MV-4-11 (cell line): ENCODE measurements at places on chromosomes 5 and 9.
A peak's percentile ranks its signal among the peaks of the same experiment; 100 is the strongest.

DNA sequence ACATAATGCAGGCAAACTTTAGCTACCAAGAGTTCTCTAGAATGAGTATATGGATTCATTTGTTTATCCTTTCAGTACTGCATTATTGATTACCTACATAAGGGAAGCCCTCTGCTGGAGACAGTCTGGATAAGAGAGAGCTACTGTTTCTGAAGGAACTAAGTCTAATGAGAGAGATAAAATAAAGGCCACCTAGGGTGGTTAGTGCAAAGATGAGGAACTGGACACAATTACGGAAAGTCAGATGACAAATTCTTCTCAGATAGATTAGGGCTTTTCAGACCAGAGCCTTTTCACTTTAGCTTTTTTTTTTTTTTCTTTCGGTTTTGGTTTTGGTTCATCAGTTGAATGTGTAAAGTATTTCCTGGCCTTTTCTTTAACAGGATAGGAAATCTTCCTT lies 31.3 kb downstream of the ISOC1 start:
- DNase-seq: peak; percentile 44

DNA sequence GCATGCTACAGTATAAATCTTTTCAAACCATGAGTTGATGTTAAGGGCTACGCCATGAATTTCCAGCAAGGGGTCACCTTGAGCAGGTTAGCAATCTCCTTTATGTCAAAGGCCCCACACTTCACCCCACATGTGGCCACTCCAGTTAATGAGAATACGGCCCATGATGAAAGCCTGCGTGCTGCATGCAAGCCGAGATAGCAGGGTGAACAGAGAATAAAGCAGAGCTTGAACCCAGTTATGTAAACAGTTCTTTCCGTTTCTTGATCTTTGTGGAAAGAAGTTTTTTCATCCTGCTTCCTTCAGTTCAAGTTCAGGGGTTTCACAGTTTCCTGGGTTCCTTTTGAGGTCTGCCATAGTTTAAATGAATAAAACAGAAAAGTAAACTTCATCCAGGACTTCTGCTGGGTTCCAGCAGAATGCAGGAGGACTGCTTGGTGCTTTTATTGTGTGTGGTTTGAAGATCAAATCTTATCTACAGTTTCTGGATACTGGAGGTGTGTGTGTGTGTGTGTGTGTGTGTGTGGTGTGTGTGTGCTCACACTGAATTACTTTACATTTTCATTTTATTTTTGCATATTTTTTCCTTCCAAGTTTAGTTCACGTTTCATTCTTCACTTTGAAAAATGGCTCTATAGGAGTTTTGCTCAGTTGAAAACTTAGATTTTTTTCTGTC lies 87.1 kb downstream of the HMHB1 start:
- no peak for DNase-seq

DNA sequence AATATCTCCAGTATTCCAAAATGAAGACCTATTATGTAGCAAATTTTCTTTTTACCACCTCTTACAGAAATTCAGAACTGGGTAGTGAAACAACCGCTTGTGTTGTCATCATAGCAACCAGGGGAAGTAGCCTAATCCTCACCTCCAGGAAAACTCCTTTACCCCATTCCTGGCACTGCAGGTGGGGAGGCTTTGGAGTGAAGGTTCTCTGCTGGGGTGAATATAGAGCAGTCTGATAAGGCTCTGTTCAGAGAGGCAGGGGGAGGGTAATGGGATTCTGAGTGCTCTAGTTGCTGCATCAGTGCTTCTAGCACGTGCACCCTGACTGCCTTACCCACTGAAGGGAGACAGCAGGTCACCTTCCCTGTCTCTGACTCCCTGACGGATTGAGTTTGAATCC lies 116.2 kb downstream of the MAN2A1 start:
- no peak for DNase-seq

- DNase-seq: peak; percentile 12
Observed at GRCh38 chr5:159913048-159913447, 3.2 kb upstream of the ADRA1B start.

- DNase-seq: peak; percentile 75
Observed at GRCh38 chr5:97071101-97071500, 71.3 kb downstream of the LIX1 start.

- no peak for DNase-seq
Observed at GRCh38 chr9:89877051-89878002, 272.5 kb downstream of the GADD45G start.

DNA sequence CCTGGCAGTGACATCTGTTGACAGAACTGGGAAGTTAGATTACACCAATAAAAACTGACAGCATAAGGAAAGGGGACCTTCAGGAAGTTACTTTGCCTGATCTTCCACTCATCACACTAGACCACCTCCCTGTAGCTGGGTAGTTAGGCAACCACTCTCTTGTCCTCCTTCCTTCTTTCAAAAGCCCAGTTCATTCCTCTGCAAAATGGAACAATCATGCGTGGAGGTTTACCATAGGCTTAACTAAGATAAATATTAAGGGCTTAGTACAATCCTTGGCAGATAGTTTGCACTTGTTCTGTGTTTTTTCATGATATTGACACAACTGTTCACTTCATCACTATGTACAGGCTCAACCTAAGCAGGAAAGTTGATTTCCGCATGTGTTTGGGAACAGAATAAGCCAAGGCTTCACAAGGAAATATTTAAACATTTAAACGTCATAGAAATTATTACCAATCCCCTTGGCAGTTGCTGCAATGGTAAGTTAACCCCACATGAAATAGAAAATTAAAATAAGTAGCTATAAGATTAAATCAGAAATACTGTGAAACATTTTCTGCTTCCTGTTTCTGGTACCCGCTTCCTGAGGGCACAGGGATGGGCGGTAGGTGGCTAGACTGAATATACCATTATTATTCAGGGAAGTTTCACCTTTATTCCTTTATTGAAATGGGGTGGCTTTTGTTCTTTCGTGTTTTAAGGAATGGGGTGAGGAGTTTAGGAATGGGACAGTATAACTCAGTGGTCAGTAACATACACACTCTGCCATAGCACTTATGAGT lies 9.9 kb upstream of the PTGER4 start:
- peak; percentile 72 for DNase-seq

DNA sequence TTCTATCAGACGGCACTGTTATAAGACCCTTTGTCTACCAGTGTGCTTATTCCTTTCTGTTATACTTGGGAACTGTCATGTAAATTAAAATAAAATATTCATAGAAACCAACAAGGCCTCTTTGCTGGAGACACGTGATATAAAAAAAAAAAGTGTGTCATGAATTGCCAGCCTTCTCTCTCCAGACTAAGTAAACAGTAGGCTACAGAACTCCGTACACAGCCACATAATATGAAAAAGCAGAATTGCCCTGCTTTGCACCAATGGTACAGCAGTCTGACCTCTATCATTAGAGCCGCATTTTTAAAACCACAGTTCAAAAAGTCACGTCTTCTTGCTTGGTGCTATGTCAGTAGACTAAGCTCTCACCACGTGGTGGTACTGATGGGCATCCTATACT lies 231.3 kb downstream of the SEMA5A start:
- DNase-seq: no peak

- no peak for DNase-seq
Observed at GRCh38 chr5:131533836-131534235, 101.2 kb downstream of the RAPGEF6 start.

GRCh38 chr9:4739587-4740387 lies 1.2 kb downstream of the AK3 start:
- DNase-seq: no peak
